Left renal pelvis (tissue), 4 donors: ENCODE measurements at places on chromosomes 3 and 15. TPM values are rescaled to one million over a fixed set of nuclear protein-coding genes. Genes with fewer than 3 reads are reported as not detected.

DNA sequence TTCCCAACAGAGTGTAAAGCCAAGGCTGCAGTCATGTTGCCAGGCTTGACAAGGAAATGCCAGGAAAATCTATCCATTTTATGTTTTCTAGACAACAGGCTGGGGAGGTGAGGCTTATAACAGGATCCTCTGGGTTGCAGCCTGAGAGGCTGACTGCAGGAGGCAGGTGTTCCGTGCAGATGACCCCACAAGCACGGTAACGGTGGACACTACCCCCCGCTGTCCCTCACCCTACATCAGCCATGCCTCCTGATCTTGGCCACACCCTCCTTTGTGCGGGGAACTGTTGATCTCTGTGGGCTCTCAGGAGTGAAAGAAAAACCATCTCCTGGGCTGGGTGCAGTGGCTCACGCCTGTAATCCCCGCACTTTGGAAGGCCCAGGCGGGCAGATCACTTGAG, 68.0 kb upstream of the ADPGK start:
- no peak for DNase-seq

DNA sequence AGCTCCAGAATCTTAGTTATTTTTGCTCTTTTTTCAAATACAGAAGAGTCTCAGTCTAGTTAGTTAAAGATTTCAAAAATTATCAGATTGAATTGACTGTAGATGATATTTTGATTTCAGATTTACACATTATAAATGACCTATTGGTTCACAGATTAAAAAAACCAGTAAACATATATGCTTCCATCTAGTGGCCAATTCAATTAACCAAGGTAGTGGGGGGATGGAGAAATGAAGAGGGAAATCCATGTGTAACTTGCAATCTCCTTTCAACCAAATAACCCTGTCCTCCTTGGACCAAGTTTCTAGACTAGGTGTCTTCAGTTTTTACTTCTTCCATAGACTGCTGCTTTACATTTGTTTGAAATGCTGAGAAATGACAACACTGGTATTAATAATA, 789.8 kb downstream of the ROBO1 start:
- DNase-seq, result no peak

XRN1 gene
- 27.4 TPM for polyA plus RNA-seq

- no peak for DNase-seq
Observed at GRCh38 chr3:46991406-46992165, 12.1 kb downstream of the NBEAL2 start.

FSIP1 gene
- 2.2 TPM for polyA plus RNA-seq

STIMATE gene
- 13.0 TPM for polyA plus RNA-seq

GRCh38 chr15:70166506-70167087, 68.9 kb upstream of the TLE3 start:
- no peak for DNase-seq

SMCO1 gene
- polyA plus RNA-seq, result 0.08 TPM

DNA sequence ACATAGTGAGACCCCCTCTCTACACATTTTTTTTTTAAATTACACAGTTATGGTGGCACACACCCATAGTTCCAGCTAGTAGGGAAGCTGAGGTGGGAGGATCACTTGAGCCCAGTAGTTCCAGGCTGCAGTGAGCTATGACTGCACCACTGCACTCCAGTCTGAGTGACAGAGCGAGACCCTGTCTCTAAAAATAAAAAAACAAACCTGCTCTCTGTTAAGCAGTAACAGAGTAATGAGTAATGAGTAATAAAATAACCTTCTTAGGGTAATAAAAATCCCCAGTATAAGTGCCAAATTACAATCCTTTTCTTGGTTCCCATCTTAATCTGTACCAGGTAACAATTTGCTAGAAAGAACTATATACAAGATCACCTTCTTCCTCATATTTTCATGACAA, 65.9 kb upstream of the PLXND1 start:
- no peak for DNase-seq

SLC24A5 gene
- polyA plus RNA-seq, result 0.23 TPM

DNA sequence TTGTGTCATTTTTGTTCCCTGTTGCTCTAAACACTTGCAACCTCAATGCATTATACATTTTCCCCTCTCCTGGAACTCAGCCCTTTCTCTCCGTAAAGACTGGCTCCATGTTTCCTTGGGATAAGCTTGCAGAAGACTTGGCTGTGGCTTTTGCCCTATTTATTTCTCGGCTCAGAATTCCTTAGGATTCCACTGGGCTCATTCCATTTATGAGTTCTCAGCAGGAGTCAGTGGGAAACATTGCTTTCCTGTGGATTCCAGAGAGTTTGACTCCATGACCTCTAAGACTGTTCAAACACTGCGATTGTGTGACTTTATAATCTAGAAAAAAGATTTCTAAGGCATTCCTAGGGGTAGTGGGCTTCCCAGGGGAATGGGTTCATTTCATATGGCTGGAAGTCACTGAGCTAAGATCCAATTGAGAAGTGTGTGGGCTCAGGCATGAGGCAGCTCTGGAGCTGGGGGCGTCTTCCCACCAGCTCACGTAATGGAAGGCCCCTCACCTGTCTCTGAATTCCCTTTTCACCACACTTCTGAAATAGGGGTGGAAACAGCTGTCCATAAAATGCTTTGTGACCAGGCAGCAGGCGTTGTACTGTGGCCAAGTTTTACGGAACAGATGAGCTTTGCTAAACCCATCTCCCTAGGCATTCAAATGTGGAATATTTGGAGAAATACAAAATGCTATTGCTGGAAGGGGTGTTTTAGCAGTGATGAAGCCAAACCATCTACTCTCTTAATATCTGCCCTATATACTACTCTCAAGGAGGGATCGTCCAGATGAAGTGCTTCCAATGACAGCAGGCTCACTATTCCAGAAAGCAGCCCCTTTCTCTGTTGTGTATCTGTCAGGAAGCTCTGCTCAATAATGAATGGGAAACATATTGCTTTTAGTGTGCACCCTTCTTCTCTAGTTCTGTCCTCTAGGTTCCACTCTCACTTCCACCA, 91.8 kb upstream of the BCL6 start:
- DNase-seq, result no peak

PCOLCE2 gene
- 3.6 TPM for polyA plus RNA-seq

VEPH1 gene
- 68.0 TPM for polyA plus RNA-seq

GRCh38 chr3:17514597-17514996, 227.8 kb downstream of the TBC1D5 start:
- no peak for DNase-seq

ACVR2B gene
- polyA plus RNA-seq, result 14.4 TPM

- no peak for DNase-seq
Observed at GRCh38 chr3:47162697-47163168, 1.2 kb downstream of the SETD2 start.

- no peak for DNase-seq
Observed at GRCh38 chr3:115321400-115321805, 174.3 kb upstream of the ZBTB20 start.

PDE8A gene
- 38.4 TPM for polyA plus RNA-seq

DNA sequence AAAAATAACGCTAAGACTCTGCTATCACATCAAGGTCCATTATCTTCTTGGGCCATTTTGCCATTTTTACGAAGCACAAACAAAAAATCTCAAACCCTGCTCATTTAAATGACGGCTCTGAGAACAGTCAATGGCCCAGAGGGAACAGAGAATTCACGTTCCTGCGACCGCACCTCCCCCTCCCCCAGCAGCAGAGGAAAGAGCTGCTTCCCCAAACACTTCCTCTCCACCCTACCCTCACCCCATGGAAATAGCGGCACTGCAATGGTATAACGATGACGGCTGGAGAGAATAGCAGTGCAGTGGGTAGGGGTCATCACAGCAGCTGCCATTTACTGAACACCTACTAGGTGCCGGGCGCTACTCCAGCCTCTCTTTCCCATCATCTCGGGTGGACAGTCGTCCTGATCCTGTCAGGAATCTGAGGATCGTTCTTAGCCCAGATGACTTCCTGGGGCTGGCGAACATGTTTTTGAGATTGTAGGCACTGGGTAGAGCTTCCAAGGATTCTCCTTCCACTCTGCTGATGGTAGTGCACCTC, 113.3 kb downstream of the IQSEC1 start:
- no peak for DNase-seq

DNA sequence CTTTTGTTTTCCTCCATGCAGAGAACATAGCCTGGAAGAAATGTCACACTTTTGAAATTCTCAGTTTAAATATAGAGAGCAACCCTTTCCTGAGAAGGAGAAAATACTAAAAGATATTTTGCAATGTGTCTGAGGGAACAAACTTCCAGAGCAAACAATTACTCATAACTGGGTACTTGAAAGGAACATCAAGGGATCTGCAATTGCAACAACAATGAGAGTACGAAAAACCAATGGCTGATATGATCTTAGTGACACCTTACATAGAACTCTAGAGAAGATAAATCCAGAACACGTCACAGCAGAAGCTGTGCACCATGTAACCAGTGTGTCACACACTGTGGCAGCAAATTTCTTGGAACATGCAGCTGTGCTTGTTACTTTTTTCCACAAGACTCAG, 14.6 kb upstream of the ARPP21 start:
- no peak for DNase-seq

- no peak for DNase-seq
Observed at GRCh38 chr3:17028363-17028762, 143.6 kb downstream of the PLCL2 start.
